ENCODE measurements at places on chromosomes 11 and 22.

DNA sequence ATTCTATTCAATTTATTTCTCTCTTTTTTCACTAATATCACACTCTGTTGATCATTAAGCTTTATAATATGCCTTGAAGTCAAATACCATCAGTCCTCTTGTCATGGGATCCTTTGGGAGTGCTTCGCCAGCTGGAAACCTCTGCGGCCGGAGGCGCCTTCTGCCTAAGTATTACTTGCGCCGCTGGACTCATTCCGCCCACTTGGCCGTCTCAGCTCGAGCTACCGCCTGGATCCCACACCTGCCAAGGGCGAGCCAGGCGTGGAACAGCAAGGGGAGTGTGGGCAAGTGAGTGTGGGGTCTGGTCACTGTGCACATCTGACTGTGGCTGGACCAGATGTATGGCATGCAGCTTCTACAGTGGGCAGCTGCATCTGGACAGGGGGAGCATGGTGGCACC, 9.1 kb upstream of the MAP6 start:
- DNase-seq, result no peak

DNA sequence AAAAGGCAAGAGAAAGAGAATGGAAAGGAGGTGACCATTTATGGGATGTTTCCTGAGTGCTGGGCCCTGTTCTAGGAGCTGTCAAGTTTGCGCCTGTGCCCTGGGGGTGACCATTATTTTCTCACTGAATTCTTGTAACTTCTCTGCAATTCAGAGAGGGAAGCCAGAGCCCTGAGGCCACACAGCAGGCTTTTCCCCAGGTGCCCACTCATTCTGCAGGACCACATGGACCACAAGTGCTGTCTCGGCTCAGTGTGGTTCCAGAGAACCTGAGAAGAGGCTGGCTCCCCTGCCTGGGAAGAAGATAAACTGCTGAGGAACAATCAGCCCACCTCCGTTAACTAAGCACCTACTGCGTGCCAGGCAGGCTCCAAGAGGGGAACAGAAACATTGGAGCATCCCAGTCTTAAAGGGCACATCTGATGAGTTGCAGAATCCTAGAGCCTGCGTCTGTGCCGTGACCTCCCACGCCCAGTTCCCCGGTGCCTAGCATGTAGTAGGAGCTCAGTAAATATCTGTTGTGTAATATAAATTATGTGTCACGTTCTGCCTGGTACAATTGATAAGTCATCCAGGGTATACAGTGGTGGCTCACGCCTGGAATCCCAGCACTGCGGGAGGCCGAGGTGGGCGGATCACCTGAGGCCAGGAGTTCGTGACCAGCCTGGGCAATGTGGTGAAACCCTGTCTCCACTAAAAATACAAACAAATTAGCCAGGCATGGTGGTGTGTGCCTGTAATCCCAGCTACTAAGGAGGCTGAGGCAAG, 31.6 kb upstream of the CRYBB3 start:
- no peak for DNase-seq

DNA sequence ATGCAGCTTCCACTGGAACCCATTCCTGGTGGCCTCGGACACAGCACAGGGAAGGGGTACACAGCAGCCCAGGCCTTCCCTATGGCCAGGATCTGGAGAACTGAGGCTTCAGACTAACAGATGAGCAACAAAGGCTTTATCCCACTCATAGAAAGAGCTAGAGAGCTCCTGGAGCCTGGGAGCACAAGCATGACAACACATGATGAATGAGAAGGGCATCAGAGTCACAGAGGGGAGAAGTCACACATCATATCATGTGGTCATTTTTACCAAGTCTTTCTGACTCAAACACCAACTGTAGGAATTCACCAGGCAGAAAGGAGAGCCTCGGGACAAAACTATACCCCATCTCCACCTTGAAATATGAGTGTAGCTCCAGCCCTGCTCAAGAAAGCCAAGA, 43.2 kb downstream of the NRXN2 start:
- DNase-seq, result no peak

GRCh38 chr11:27465629-27466028, 7.0 kb downstream of the LGR4 start:
- DNase-seq, result no peak

DNA sequence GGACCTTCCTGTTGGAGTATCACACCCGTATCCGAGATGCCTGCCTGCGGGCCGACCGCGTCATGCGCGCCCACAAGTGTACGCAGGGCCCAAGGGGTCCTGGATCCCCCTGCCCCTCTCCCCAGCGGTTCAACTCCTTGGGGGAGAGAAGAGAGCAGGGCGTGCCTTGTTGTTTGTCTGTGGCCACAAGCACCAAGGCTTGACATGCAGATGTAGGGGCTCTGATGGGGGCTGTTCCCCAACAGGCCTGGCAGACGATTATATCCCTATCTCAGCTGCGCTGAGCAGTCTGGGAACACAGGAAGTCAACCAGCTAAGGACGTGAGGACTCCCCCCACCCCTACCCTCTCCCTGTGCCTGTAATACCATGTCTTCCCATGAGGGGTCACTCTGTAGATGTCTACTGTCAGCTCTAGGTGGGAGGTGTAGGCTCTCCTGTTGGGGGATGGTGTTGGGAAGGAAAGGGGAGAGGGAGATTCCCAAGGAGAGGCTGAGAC, 6.8 kb downstream of the CFL1 start:
- no peak for DNase-seq

GRCh38 chr11:110787680-110788079, 75.4 kb upstream of the ARHGAP20 start:
- DNase-seq, result no peak

- DNase-seq, result no peak
Measured at GRCh38 chr11:30873924-30874610, 287.9 kb upstream of the MPPED2 start.

DNA sequence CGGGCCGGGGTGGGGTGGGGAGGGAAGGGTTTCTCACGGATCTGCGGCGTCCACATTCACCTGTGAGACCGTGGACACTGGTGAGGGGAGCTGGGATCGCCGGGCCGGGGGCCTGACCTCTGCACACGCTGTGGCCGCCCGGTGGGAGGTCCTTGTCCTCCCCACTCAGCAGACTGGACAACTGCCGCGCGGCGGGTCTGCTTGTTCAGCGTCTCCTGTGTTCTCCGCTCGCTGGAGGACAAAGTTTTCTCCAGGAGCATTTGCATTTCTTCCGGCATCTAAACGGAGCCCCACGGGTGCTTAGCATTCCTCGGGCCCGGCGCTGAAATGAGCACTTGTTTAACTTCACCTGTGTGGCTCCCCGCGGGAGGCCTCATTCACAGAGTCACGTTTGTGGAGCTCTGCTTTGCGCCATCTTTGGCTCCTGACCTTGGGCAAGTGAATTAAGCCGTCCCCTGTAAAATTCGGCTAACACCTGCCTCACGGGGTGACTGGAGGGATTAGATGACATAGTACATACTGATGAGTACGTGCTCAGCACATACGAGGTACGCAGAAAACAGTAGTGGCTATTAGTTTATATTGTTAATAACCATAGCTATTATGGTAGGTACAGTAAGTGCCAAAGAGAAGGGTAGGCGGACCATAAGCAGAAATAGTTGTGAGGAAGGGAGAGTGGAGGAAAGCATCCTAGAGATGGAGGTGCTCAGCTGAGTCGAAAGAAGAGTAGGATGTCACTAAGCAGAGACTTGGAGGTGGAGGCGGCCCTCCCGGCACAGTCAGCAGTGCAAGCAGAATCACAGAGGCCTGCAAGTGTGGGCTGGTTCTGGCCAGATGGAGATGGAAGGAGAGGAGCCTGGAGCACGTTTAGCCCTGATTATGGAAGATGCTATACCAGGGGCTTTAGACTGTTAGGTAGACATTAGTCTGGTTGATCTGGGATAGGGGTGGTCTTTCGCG, 885 bp downstream of the TRMU start:
- no peak for DNase-seq

- DNase-seq, result no peak
Measured at GRCh38 chr11:69630017-69630416, 10.9 kb upstream of the CCND1 start.

DNA sequence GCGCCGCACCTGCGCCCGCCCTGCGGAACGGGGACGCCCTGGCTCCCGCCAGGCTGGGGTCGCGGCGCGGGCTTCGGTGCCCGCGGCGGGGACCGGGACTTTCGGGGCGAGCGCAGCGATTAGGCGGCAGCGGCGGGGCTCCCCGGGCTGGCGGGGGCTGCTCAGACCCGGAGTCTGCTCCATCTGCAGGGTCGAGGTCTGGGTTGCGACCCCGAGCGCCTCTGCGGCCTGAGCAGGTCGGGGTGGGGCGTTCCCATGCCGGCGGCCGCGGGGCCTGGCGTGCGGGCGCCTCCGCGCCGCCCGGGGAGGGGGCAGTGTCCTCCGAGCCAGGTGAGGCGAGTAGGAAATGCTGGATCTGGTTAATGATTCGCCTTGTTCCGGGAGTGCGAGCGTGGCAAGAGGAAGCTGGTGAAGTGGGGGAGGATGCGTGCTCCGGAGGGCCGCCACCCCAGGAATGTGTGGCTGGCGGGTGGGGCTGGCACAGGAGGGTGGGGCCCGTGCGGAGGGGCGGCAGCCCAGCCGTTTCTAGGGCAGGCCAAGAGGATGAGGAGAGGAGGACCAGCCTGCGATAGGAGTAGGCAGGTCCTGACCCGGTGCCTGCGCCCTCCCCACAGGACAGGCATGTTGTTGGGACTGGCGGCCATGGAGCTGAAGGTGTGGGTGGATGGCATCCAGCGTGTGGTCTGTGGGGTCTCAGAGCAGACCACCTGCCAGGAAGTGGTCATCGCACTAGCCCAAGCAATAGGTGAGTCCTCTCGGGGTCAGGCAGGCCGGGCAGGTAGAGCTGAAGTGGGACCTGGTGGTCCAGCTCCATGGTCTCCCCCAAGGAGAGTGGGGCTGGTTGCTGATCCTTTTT, 606 bp downstream of the RASSF7 start:
- DNase-seq, result no peak

- no peak for DNase-seq
Measured at GRCh38 chr22:26463688-26464087, 19.9 kb downstream of the HPS4 start.

GRCh38 chr11:86639137-86639536, 33.3 kb downstream of the ME3 start:
- no peak for DNase-seq

GRCh38 chr11:65432100-65432650, 9.6 kb downstream of the NEAT1 start:
- no peak for DNase-seq

DNA sequence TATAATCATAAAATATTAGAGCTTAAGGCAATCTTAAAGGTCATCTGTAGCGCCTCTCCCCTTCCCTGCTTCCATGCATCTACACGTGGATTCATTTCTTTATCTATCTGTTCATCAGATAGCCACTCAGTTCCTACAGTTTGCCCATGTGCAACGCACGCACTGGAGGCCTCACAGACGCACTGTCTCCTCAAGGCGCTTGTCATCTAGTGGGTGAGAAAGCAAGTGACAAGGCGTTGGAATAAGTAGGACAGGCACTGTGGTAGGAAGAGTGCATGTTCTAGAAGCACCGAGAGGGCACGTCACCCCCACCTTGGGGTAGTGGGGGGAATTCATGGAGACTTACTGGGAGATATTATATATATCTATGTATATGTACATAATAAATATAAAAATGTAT, 20.8 kb upstream of the JAM3 start:
- no peak for DNase-seq

DNA sequence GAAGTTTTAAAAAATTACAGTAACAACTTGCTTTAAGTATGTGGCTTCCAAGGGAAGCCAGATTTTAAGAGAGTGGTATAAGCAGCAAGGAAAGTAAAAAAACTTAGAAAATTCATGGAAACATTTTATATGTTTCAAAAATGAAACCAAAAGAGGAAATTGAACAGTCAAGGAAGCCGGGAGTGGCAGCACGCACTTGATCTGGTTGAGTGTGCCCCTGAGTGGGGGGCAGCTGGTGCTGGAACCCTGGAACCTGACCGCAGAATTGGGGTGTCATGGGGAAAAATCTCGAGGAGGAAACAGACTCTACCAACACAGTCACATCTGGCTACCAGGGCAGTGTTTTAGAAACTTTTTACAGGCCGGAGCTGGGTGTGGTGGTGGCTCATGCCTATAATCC, 14.0 kb downstream of the MICALL1 start:
- DNase-seq, result no peak

GRCh38 chr11:12777208-12777874, 103.1 kb downstream of the TEAD1 start:
- no peak for DNase-seq

DNA sequence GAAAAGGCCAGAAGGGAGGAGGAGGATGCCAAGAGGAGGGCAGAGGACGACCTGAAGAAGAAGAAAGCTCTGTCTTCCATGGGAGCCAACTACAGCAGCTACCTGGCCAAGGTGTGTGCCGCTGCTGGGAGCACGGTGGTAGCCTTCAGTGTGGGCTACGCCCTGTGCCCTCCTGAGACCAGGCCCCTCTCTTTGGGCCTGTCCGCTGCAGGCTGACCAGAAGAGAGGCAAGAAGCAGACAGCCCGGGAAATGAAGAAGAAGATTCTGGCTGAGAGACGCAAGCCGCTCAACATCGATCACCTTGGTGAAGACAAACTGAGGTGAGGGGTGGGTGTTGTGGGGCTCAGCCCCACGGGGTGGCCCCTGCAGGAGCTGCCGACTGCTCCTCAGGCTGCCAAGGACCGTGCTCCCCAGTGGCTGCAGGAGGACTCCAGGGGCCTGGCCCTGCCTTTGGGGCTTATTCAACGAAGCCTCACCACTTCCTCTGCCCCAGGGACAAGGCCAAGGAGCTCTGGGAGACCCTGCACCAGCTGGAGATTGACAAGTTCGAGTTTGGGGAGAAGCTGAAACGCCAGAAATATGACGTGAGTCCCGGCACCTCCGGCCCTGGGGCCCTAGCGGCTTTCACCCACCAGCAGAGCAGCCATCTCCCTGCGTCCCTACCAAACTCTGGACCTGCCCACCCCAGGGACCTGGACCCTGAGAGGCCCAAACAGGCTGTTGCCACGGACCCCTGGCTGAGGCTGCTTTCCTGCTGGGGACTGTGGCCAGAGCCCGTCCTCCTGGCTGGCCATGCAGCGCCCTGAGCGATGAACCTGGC, 12.6 kb upstream of the MRPL23 start:
- no peak for DNase-seq

DNA sequence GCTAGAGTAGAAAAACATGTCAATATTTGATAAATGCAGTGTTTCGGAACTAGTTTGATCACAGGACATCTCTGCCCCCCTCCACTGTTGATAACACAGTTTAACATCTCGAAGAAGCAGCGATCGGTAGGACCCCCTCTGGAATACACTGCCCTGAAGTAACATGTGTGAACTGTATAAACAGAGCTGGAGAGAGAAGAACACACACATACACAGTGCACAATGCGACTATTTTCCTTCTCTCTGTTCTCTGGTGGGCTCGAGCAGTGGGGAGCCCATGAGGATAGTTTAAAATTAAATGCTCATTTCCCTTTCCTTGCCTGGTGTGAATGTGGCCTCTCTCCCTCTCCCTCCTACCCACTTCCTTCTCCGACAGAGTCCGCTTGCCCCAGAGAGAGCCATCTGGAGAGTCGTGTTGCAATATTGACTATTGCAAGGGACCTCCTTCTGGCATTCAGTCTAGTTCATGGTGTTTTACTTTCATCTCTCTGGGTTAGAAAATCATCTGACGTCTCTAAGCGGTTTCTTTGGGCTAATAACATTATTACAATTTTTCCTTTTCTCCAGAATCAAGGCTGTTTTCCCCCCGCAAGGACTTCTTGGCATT, 51.6 kb upstream of the BARX2 start:
- no peak for DNase-seq

- DNase-seq, result no peak
Measured at GRCh38 chr22:24578355-24579257, 14.3 kb downstream of the LRRC75B start.

Data from cortex of kidney (tissue), 1 donor.